ENCODE measurements at places on chromosomes 7 and 10. TPM values are rescaled to one million over a fixed set of nuclear protein-coding genes. Genes with fewer than 3 reads are reported as not detected.

The ZNF735 gene
- total RNA-seq, result not detected

The TAS2R5 gene
- total RNA-seq, result 0.92 TPM

The SPAM1 gene
- total RNA-seq, result not detected

The CAV1 gene
- 20.2 TPM for total RNA-seq

DNA sequence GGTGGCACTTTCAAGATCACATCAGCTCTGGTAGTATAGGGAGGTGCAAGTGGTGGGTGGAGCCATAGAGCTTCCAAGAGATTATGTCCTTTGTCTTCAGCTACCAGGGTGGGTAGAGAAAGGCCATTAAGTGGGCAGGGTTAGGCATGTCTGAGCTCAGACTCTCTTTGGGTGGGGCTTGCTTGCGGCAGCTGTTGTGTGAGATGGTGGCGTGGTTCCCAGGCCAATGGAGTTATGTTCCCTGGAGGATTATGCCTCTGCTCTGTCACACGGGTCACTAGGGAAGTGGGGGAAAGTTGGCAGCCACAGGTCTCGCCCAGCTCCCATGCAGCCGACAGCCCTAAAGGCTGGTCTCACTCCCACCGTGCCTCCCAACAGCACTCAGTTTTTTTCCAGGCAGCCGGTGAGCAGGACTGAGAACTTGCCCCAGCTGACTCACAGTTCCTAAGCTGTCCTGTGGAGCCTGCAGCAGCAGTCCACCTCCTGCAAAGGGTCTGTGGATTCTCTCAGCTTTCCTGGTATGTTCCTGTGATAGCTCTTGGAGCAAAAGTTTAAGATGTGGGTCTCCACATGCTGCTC lies 459.0 kb downstream of the SH2D4B start:
- H3K36me3 ChIP-seq, result peaks cover 3% of the 10 kb centered on the region
- H3K27ac ChIP-seq, result no peak overlapping the region
- no peak overlapping the region for H3K4me3 ChIP-seq
- no peaks in the 10 kb centered on the region for H3K27me3 ChIP-seq
- no peak for DNase-seq

GRCh38 chr7:23422909-23423308 lies 47.4 kb downstream of the IGF2BP3 start:
- no peaks in the 10 kb centered on the region for H3K27me3 ChIP-seq
- H3K36me3 ChIP-seq, result no peaks in the 10 kb centered on the region
- DNase-seq, result no peak
- peaks cover 4% of the 10 kb centered on the region for H3K4me1 ChIP-seq
- no peak overlapping the region for H3K4me3 ChIP-seq
- no peak overlapping the region for H3K27ac ChIP-seq

GRCh38 chr10:14953424-14954000 lies 384 bp downstream of the DCLRE1C start:
- no peaks in the 10 kb centered on the region for H3K27me3 ChIP-seq
- H3K36me3 ChIP-seq, result no peaks in the 10 kb centered on the region
- H3K4me1 ChIP-seq, result 0 out of 2 replicates have a peak, but pooled peaks cover 2% of the 10 kb centered on the region
- H3K4me3 ChIP-seq, result peak overlapping the region; percentile 90
- H3K27ac ChIP-seq, result no peak overlapping the region
- no peak for DNase-seq

GRCh38 chr10:71844084-71844483 lies 7.0 kb downstream of the PSAP start:
- H3K4me1 ChIP-seq, result peaks cover 14% of the 10 kb centered on the region
- 0 out of 2 replicates have a peak, but pooled peaks cover 5% of the 10 kb centered on the region for H3K36me3 ChIP-seq
- H3K27ac ChIP-seq, result no peak overlapping the region
- H3K4me3 ChIP-seq, result no peak overlapping the region
- no peak for DNase-seq
- no peaks in the 10 kb centered on the region for H3K27me3 ChIP-seq

DNA sequence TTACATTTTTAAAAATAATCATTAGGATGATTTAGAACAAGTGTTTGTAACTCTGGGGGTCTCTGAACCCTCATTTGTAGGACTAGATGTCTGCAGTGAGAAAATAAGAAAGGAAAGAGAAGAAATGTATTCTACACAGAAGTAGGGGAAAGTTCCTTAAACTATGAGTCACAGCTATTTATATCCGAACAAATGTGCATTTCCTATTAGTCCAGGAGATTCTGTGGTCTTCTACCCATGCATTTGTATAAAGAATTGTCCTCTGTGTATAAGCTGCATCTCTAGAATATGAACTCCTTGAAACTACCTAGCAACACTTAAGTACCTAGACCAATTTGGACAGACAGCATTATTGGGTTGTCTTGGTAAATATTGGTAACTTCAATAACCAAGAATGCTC lies 15.9 kb upstream of the CD36 start:
- no peaks in the 10 kb centered on the region for H3K36me3 ChIP-seq
- no peak overlapping the region for H3K4me3 ChIP-seq
- no peak overlapping the region for H3K27ac ChIP-seq
- DNase-seq, result no peak

DNA sequence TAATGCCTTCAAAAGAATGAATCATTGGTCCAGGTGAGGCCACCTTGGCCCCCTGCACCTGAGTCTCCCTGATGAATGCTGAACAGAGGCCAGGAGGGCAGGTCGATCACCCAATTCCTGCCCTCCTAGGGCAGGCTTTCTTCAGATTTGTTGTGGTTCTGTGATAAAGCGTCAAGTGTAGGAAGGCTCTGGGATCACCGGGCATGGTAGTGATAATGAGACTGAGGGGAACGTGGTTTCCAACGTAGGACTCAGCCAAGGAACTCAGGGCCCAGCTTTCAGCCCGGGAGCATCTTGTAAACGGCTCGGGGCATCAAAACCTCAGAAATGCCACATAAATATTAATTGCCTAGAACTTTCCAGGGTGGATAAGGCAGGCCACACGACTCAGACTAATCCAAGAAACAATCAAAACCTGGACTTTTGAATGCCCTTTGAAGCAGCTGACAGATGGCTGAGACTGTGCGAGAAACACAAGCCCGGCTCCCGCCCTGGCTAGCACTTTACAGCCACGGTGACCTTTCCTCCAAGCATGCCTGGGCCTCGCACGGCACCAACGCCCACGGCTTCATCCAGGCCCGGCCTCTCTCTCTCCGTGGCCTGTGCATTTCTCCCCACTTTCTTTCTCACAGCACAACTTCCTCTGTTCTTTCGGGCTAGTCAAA lies 239.3 kb upstream of the GRB10 start:
- H3K36me3 ChIP-seq, result peaks cover 37% of the 10 kb centered on the region
- H3K27ac ChIP-seq, result no peak overlapping the region
- DNase-seq, result no peak
- H3K4me1 ChIP-seq, result no peaks in the 10 kb centered on the region
- H3K27me3 ChIP-seq, result no peaks in the 10 kb centered on the region

DNA sequence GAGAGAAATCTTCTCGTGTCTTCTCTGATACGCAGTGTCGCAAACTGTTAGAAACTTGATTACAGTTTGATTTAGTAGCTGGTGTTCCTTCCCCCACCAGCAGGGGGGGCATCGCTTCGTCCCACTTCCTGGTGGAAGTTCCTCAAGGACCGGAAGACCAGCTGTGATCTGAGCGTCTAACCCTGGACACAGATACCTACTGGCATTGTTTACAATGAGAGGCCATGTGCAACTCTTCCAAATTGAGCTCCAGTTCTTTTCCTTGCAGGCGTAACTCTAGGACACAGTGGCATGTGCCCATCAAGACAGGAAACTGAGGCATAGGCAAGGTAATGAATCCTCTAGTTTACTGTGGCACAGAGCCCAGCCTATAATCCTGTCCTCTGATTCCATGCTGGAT lies 219.0 kb downstream of the CCDC3 start:
- H3K4me3 ChIP-seq, result no peak overlapping the region
- peak; percentile 60 for DNase-seq
- no peaks in the 10 kb centered on the region for H3K36me3 ChIP-seq
- no peaks in the 10 kb centered on the region for H3K4me1 ChIP-seq
- H3K27ac ChIP-seq, result no peak overlapping the region

DNA sequence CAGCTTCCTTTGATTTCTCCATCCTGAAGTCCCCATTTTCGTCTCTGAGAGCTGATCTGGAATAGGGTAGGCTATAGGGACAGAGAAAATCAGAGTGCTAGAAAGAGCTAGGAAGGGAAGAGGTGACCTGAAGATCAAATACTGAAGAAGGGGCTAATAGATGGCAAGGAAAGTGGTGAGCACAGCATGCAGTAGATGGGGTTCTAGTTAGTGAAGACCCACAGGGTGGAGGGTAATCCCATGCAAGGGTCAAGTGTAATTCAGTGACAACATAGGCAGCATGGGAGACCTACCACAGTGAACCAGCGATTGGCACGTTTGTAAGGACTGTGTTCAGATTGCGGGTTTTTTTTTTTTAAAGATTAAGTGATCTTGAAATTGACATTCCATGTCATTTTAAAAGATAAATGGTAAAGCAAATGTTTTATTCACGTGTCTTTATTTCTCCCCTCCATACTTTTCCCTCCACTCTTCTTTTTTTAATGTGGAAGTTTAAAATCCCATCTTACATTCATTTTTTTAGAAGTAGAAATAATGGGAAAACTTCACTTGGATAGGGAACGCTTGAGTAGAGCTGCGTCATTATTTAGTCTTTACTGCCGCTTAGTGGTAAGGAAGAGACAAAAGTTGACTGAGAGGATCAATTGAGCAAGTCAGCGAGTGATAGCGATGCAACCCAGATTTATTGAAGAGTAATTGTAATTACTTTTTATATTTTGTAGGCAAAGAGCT lies 21.0 kb upstream of the ABI1 start:
- H3K4me3 ChIP-seq, result no peak overlapping the region
- no peaks in the 10 kb centered on the region for H3K4me1 ChIP-seq
- H3K36me3 ChIP-seq, result no peaks in the 10 kb centered on the region
- DNase-seq, result no peak
- H3K27ac ChIP-seq, result no peak overlapping the region
- H3K27me3 ChIP-seq, result no peaks in the 10 kb centered on the region

DNA sequence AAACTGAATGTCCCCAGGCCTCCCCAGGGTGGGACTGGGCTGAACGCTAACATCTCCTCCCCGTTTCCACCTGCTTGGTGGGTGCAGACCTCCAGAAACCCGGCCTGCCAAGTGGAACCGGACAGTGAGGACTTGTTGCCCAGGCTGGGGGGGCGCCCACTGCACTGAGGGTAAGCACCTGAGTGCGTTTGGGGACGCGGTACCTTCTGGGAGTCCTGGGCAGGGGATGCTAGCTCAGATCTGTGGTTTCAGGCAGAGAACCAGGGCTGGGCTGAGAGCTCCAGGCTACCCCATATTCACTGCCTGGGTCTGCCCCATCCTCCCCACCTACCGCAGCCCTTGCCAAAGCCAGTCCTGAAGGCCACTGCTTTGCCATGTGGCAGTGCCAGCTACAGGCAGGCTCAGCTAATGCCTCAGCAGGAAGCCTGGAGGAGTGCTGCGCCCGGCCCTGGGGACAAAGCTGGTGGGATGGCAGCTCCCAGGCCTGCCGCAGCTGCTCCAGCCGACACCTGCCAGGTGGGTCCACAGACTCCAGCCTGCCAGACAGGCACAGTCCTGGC lies 3.5 kb upstream of the ZNF467 start:
- H3K4me1 ChIP-seq, result no peaks in the 10 kb centered on the region
- no peak for DNase-seq
- H3K27me3 ChIP-seq, result peaks cover 13% of the 10 kb centered on the region
- no peak overlapping the region for H3K27ac ChIP-seq

DNA sequence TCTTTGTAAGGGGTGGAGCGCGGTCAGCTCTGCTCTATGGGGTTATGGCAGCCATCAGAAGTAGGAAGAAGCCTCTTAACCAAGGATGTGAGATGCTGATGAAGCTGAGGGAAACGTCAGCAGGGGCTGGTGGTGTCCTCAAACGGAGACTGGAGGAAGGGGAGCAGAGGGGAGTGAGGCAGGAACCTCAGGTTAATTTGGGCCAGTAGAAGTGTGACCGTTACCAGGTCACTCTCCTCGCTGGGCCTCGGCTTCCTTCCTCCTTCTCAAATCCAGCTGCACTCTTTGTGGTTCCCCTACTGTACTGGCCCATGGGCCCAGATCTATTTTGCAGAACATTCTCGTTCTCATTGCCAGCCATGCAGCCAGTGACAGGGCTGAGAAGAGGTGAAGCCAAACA lies 169.5 kb downstream of the TMEM178B start:
- H3K4me3 ChIP-seq, result no peak overlapping the region
- DNase-seq, result no peak

DNA sequence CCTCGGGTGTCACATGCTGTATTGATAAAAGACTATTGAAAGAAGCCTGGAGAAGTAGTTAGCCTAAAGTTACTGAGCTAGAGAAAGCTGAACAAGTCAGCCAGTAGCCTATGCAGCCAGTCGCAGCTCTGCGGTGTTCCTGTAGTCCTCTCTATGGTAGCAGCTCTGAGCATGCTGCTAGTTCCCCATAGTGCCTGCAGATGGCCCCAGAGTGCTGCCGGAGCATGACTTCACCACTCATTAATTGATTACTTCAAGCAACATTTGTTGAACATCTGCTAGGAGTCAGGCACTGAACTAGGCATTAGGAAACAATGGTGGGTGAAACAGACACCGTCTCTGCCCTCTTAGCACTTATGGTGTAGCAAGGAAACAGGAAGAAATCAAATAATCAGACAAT lies 422.7 kb downstream of the SORCS3 start:
- H3K27me3 ChIP-seq, result no peaks in the 10 kb centered on the region
- no peak overlapping the region for H3K4me3 ChIP-seq
- no peaks in the 10 kb centered on the region for H3K36me3 ChIP-seq

- no peak overlapping the region for H3K4me3 ChIP-seq
- H3K36me3 ChIP-seq, result peaks cover 3% of the 10 kb centered on the region
- H3K27ac ChIP-seq, result peak overlapping the region; percentile 63
- peak; percentile 71 for DNase-seq
- H3K27me3 ChIP-seq, result no peaks in the 10 kb centered on the region
Observed at GRCh38 chr10:75187961-75188426, 22.6 kb upstream of the VDAC2 start.

GRCh38 chr7:139883814-139884213 lies 54.8 kb downstream of the TBXAS1 start:
- no peak overlapping the region for H3K4me3 ChIP-seq
- no peaks in the 10 kb centered on the region for H3K4me1 ChIP-seq
- H3K27me3 ChIP-seq, result no peaks in the 10 kb centered on the region
- DNase-seq, result no peak

DNA sequence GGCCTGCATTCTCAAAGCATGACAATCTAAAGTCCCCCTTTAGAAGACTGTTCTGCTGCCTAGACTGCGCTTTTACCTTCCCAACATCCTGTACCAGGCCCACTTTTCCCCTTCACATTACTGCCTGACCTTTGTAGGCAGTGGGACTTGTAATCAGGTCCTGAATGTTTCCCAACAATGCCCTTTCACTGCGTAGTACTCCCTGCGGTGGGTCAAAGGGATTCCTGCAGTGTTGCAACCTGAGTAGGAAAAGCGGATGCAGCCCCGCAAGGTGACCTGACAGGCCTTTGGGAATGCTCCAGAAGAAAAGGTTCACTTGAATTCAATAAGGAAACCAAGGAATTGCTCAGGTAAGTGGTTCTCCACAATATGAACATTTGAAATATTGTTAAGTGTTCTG lies 4.9 kb upstream of the TCAF1 start:
- H3K27me3 ChIP-seq, result no peaks in the 10 kb centered on the region
- H3K27ac ChIP-seq, result no peak overlapping the region
- peaks cover 5% of the 10 kb centered on the region for H3K4me1 ChIP-seq
- no peaks in the 10 kb centered on the region for H3K36me3 ChIP-seq
- peak overlapping the region; percentile 27 for H3K4me3 ChIP-seq
